ENCODE measurements at places on chromosomes 11 and 22. TPM values are rescaled to one million over a fixed set of nuclear protein-coding genes. Genes with fewer than 3 reads are reported as not detected.
A peak's percentile ranks its signal among the peaks of the same experiment; 100 is the strongest.

DNA sequence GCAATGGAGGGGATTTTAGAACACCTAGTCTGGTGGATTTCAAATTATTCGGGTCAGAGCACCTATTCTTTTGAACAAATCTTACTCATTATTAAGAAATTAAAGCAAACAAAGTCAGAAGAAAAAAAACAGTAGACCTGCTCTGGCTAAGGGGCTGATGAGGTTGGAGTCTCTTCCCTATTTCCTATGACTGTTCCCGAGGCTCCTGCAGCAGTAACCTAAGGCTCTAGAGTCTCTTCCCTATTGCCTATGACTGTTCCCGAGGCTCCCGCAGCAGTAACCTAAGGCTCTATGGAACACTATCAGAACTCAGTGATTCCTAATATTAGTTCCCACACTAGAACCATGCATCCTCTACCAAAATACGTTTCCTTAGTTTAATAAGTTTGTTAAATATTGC is 607.9 kb downstream of the NTM start:
- no peak overlapping the region for H3K27ac ChIP-seq
- DNase-seq = no peak
- H3K36me3 ChIP-seq = no peaks in the 10 kb centered on the region
- no peaks in the 10 kb centered on the region for H3K27me3 ChIP-seq

DNA sequence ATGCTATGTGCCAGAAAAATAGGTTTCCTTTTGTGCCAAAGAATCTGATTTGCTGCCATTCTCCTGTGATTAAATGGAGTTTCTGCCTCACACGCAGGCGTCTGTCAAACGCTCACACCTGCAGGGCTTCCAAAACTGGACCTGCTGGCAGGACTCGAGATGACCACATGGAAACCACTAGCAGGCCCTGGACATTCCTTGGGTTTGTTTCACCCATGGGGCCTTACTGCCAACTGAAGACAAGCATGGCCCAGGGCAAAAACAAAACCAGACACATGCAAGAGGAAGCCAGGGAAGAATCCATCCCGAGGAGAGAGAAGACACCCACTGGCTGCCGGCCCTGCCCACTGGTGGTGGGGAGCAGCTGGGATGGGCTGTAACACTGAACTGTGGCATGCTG is 55.9 kb upstream of the MN1 start:
- no peaks in the 10 kb centered on the region for H3K27me3 ChIP-seq
- no peak for DNase-seq
- peak overlapping the region; percentile 75 for H3K27ac ChIP-seq
- peaks cover 23% of the 10 kb centered on the region for H3K36me3 ChIP-seq
- H3K4me3 ChIP-seq = no peak overlapping the region
- peaks cover 18% of the 10 kb centered on the region for H3K4me1 ChIP-seq

- peaks cover 6% of the 10 kb centered on the region for H3K4me1 ChIP-seq
- no peak overlapping the region for H3K27ac ChIP-seq
- no peak overlapping the region for H3K4me3 ChIP-seq
- H3K36me3 ChIP-seq = no peaks in the 10 kb centered on the region
- no peak for DNase-seq
Observed at GRCh38 chr11:95549301-95549700, 240.3 kb downstream of the FAM76B start.

- no peak overlapping the region for H3K4me3 ChIP-seq
- no peaks in the 10 kb centered on the region for H3K4me1 ChIP-seq
- no peaks in the 10 kb centered on the region for H3K27me3 ChIP-seq
- H3K27ac ChIP-seq = no peak overlapping the region
Observed at GRCh38 chr11:34213366-34213765, 107.9 kb downstream of the NAT10 start.

DNA sequence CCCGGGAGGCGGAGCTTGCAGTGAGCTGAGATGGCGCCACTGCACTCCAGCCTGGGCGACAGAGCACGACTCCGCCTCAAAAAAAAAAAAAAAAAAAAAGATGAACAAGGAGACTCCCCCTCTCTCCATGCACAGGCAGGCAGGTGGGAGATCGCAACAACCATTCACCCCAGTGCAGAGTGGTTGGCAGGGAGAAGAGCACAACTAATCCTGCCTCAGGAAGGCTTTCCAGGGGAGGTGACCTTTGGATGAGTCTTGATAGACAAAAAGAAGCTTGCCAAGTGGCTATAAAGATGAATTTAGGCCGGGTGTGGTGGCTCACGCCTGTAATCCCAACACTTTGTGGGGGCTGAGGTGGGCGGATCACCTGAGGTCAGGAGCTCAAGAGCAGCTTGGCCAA is 30.0 kb downstream of the FLRT1 start:
- peaks cover 9% of the 10 kb centered on the region for H3K4me1 ChIP-seq
- H3K27me3 ChIP-seq = peaks cover 18% of the 10 kb centered on the region
- no peak for DNase-seq
- H3K27ac ChIP-seq = no peak overlapping the region

DNA sequence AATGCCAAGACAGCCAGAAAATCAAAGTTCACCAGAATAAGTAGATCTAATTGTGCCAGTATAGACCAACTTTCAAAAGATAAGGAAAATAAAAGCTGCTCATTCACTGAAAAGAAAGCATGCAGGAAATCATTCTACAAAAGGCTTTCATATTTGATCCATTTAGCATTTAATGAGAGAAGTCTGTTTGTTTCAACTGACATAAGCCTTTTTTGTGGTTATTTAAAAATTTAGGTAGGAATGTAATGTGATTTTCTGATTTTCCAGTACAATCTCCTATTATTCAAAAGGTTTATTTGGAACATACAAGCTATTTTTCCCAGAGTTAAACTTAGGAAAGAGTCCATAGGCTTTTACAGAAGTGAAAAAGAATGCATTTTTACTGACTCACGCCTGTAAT is 92.7 kb downstream of the SBF2 start:
- no peak overlapping the region for H3K27ac ChIP-seq
- no peak for DNase-seq
- H3K4me3 ChIP-seq = no peak overlapping the region
- H3K27me3 ChIP-seq = no peaks in the 10 kb centered on the region
- no peaks in the 10 kb centered on the region for H3K36me3 ChIP-seq

GRCh38 chr11:106077609-106078455 is at the start of gene AASDHPPT:
TSS of gene AASDHPPT (plus strand) at chr11:106077662. CDS start at chr11:106077711, 49 bp downstream.
- H3K27ac ChIP-seq = peak within 1 kb of the TSS; percentile 94
- peaks cover 59% of the 10 kb centered on the region for H3K4me1 ChIP-seq
- no peak for DNase-seq
- H3K4me3 ChIP-seq = peak within 1 kb of the TSS; percentile 70

- peak overlapping the region; percentile 78 for H3K27ac ChIP-seq
- DNase-seq = no peak
- H3K4me3 ChIP-seq = no peak overlapping the region
- H3K36me3 ChIP-seq = no peaks in the 10 kb centered on the region
Observed at GRCh38 chr11:121467965-121468364, 15.2 kb upstream of the SORL1-AS1 start.

GRCh38 chr11:22458161-22458560 is 120.0 kb downstream of the SLC17A6 start:
- no peak overlapping the region for H3K27ac ChIP-seq
- no peaks in the 10 kb centered on the region for H3K36me3 ChIP-seq
- no peaks in the 10 kb centered on the region for H3K27me3 ChIP-seq
- no peaks in the 10 kb centered on the region for H3K4me1 ChIP-seq
- DNase-seq = no peak

GRCh38 chr11:74730571-74731260 is 510 bp downstream of the CHRDL2 start:
- H3K4me1 ChIP-seq = peaks cover 31% of the 10 kb centered on the region
- peak overlapping the region; percentile 49 for H3K4me3 ChIP-seq
- no peak overlapping the region for H3K27ac ChIP-seq
- H3K27me3 ChIP-seq = peaks cover 43% of the 10 kb centered on the region

- H3K27me3 ChIP-seq = no peaks in the 10 kb centered on the region
- no peaks in the 10 kb centered on the region for H3K36me3 ChIP-seq
- H3K4me1 ChIP-seq = peaks cover 28% of the 10 kb centered on the region
- H3K4me3 ChIP-seq = no peak overlapping the region
- no peak overlapping the region for H3K27ac ChIP-seq
- no peak for DNase-seq
Observed at GRCh38 chr11:47149782-47150181, 26.9 kb downstream of the ARFGAP2 start.

GRCh38 chr11:57072640-57073039 is 83.9 kb downstream of the OR5AK2 start:
- no peak for DNase-seq
- no peaks in the 10 kb centered on the region for H3K4me1 ChIP-seq
- H3K4me3 ChIP-seq = no peak overlapping the region
- no peaks in the 10 kb centered on the region for H3K36me3 ChIP-seq
- H3K27me3 ChIP-seq = no peaks in the 10 kb centered on the region
- H3K27ac ChIP-seq = no peak overlapping the region

- DNase-seq = no peak
- H3K36me3 ChIP-seq = no peaks in the 10 kb centered on the region
- no peak overlapping the region for H3K27ac ChIP-seq
- peaks cover 5% of the 10 kb centered on the region for H3K4me1 ChIP-seq
- H3K27me3 ChIP-seq = no peaks in the 10 kb centered on the region
Observed at GRCh38 chr11:13223112-13223511, 54.5 kb upstream of the BMAL1 start.

DNA sequence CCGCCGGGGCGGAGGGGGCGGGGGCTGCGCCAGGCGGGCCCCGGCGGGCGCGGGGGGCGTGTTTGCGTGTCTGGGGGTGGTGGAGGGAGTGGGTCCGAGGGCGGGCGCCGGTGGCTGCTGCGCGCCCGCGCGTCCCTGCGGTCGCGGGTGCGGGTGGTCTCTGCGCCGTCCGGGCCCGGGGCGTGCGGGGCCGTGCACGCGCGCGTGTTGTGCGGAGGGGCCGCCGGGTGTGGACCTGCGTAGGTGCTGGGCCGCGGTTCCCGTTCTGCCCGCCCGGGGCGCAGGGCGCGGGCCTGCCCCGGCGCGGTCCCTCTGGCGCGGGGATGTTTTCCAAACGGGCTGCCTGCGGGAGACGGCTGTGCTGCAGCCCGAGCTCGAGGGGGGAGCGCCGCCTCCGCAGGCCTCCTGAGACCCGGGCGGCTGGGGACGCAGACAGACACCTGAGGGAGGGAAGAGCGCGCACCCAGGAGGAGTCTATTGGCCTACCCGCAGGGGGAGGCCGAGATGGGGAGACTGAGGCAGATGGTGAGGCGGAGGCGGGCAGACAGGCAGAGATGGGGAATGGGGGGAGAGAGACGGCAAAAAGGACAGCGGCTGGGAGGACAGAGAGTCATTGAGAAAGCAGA is 442 bp downstream of the PELI3 start:
- DNase-seq = no peak
- no peaks in the 10 kb centered on the region for H3K27me3 ChIP-seq
- H3K27ac ChIP-seq = peak overlapping the region; percentile 81
- H3K4me3 ChIP-seq = peak overlapping the region; percentile 67
- H3K36me3 ChIP-seq = peaks cover 13% of the 10 kb centered on the region

DNA sequence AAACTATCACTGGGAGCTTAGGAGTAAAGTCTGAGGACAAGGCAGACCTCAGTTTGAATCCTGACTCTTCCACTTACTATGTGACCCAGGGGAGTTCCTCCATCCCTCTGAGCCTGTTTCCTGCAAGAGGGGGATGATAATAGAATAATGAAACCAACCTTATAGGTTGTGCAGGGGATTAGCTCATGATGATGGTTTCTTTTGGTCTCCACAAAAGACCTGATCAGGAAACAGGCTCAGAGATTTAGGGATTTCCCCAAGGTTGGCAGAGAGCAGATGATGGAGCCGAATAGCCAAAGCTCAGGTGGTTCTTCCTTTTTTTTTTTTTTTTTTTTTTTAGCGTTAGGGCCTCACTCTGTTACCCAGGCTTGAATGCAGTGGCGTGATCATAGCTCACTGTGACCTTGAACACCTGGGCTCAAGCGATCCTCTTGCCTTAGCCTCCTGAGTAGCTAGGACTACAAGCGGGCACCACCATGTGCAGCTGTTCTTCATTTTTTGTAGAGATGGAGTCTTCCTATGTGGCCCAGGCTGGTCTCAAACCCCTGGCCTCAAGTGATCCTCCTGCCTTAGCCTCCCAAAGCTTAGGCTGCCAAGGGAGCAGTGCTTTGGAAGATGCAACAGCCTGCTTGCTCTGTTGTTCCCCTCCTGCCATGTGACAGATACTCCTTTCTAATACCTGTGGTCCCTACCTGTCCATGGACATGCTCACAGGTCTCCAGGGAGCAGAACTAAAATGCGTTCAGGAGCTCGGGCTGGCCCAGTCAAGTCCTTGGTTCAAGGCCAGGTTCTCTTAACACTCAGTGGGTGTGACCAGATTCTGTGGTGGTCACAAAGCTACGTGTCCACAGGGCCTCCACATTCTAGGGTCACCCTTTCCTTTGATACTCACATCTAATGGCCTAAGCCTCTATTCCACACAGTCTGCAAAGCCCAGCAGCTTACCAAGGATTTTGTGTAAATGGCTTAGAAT is 22.3 kb downstream of the PATZ1 start:
- peaks cover 39% of the 10 kb centered on the region for H3K36me3 ChIP-seq
- no peak overlapping the region for H3K27ac ChIP-seq
- H3K4me1 ChIP-seq = peaks cover 10% of the 10 kb centered on the region
- no peak overlapping the region for H3K4me3 ChIP-seq

- no peaks in the 10 kb centered on the region for H3K4me1 ChIP-seq
- no peak overlapping the region for H3K4me3 ChIP-seq
- H3K27ac ChIP-seq = no peak overlapping the region
- H3K36me3 ChIP-seq = no peaks in the 10 kb centered on the region
- peak; percentile 37 for DNase-seq
Observed at GRCh38 chr22:25626624-25626990, 62.1 kb downstream of the GRK3 start.

- peaks cover 16% of the 10 kb centered on the region for H3K4me1 ChIP-seq
- DNase-seq = peak; percentile 94
- peaks cover 35% of the 10 kb centered on the region for H3K36me3 ChIP-seq
- H3K4me3 ChIP-seq = no peak overlapping the region
Observed at GRCh38 chr11:3037040-3037944, 19.9 kb downstream of the CARS1 start.

DNA sequence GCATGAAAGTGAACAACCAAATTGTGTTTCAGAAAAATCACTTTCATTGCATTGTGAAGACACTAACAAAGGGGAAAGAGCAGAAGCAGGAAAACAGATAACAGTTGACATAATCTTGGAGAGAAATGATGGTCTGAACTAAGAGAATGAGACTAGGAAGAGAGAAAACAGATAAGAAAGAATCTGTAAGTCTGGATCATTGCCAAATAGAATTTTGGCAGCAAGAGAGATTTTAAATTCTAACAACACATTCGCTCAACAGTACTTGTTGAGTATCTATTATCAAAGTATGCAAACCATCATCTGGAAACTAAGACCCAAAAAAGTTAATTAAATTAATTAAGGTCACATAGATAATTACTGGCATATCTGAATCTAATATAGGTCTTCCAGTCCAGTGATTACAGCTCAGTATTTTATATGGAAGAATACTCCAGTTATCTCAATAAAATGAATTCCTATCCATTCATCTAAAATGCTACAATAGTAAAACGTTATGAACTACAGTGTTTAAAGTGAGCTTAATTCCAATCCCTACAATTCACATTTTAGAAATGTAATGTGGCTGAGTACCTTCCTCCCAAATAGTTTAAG is 166.7 kb upstream of the FAT3 start:
- no peak overlapping the region for H3K4me3 ChIP-seq
- H3K36me3 ChIP-seq = no peaks in the 10 kb centered on the region
- DNase-seq = no peak
- no peaks in the 10 kb centered on the region for H3K27me3 ChIP-seq
- H3K27ac ChIP-seq = no peak overlapping the region

GRCh38 chr11:14118072-14118471 is 155.5 kb downstream of the SPON1 start:
- peaks cover 11% of the 10 kb centered on the region for H3K4me1 ChIP-seq
- H3K27ac ChIP-seq = no peak overlapping the region

The DNAJB13 gene
- total RNA-seq = not detected

The OR52N4 gene
- total RNA-seq = not detected

The HTR3B gene
- not detected for total RNA-seq

The UCP3 gene
- 1.3 TPM for total RNA-seq

The BDNF gene
- total RNA-seq = 0.23 TPM

The LRP5 gene
- total RNA-seq = 65.1 TPM

The NPTXR gene
- total RNA-seq = 8.8 TPM

The FXYD2 gene
- 5.0 TPM for total RNA-seq

Data from esophagus muscularis mucosa (tissue), 4 donors.